Stimulated activated CD4-positive, alpha-beta T cell treated with anti-CD3 and anti-CD28 coated beads, Interleukin-12 subunit alpha, Interleukin-12 subunit beta, amount 100 ng/mL, for 24 hours (primary cell): ENCODE measurements at places on chromosomes 13 and 19.

DNA sequence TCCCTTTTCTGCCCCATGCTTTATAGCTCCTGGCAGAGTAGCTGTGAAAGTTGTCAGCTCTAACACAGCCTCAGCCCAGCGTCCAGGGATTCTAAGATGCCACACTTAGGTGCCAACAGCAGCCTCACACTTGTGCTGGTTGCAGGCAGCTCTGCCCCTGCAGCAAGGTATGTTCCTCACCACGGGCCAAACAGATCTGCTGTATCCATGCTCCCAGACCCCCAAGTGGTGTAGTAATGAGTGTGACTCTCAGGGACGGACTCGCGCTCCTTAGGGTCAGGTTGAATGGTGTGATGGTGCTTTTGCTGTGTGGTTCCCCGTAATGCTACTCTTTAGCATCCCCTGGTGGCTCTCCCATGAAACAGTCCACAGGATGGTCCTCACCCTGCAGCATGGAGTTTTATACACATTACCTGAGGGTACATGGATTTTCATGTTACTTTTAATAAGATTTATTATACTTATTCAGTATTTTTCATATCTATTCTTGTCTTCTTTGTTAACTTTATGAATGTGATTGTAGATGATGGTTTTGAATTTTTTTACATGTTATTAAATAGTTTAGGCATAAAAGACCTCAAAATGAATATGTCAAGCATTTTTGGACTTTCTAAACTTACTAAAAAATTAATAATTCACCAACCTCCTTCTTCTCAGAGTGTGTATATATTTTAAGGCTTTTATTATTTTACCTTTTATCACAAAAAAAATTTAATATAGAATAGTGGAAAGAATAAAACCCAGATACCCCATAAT lies 232.5 kb downstream of the SLC7A1 start:
- DNase-seq = no peak

DNA sequence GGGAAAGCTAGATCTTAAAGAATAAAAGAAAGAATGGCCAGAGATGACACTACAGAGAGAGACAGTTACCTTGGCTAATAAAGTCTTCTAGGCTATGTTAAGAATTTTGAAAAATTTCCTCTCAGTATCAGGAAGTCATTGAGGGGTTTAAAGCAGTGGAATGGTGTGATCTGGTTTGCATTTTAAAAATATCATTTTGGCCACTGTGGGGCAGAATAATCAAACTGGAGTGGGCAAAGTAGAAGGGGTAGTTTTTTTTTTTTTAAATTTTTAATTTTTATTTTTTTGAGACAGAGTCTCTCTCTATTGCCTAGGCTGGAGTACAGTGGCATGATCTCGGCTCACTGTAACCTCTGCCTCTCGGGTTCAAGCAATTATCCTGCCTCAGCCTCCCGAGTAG lies 4.4 kb upstream of the CNMD start:
- no peak for DNase-seq

- DNase-seq = no peak
These were observed 8.0 kb downstream of the GPX4 start for GRCh38 chr19:1111641-1112267.

- no peak for DNase-seq
These were observed 889 bp downstream of the GTF2F2 start for GRCh38 chr13:45120967-45121831.

DNA sequence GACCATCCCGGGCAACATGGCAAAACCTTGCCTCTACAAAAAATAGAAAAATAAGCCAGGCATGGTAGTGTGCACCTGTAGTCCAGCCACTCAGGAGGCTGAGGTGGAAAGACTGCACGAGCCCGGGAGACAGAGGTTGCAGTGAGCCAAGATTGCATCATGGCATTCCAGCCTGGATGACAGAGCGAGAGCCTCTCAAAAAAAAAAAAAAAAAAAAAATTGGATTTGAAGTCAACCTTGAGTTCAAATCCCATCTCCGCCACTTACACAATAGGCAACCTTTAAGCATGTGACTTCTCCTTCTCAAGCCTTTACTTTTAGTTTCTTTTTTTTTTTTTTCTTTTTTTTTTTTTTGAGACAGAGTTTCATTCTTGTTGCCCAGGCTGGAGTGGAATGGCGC lies 12.0 kb downstream of the KASH5 start:
- no peak for DNase-seq

GRCh38 chr19:44202470-44202869 lies 9.9 kb upstream of the ZNF227 start:
- no peak for DNase-seq
